ENCODE measurements at places on chromosomes 1 and 21.
A peak's percentile ranks its signal among the peaks of the same experiment; 100 is the strongest.

DNA sequence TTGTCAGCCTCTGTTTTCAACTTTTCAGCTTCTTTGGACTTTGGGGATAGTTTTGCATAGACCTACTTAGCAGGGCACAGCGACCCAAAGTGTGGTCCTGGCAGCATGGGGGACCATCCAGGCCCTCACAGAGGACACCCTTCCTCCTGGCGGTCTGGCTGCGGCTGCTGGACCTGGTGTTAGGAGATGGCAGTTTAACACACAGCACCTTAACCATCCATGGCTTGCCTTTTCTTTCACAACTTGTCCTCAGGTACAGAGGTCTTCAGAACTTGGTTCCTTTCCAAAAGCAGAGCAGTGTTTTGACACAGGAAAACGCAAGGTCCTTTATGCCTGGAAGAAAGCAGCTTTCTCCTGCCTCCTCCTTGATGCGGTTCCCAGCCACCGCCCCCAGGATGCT lies 68.1 kb downstream of the RHOU start:
- no peak for DNase-seq

- DNase-seq, result no peak
Observed at GRCh38 chr1:82486468-82486867, 685.7 kb downstream of the ADGRL2 start.

GRCh38 chr1:201982082-201982622 lies 296 bp upstream of the RNPEP start:
- peak; percentile 92 for DNase-seq

GRCh38 chr1:157193702-157194391 lies 55.7 kb upstream of the ETV3 start:
- DNase-seq, result peak; percentile 72

GRCh38 chr21:25240974-25241373 lies 366.3 kb downstream of the MRPL39 start:
- DNase-seq, result no peak

- DNase-seq, result no peak
Observed at GRCh38 chr1:151613282-151613780, 1.5 kb downstream of the SNX27 start.

GRCh38 chr1:11229203-11229602 lies 33.1 kb downstream of the MTOR start:
- DNase-seq, result no peak

DNA sequence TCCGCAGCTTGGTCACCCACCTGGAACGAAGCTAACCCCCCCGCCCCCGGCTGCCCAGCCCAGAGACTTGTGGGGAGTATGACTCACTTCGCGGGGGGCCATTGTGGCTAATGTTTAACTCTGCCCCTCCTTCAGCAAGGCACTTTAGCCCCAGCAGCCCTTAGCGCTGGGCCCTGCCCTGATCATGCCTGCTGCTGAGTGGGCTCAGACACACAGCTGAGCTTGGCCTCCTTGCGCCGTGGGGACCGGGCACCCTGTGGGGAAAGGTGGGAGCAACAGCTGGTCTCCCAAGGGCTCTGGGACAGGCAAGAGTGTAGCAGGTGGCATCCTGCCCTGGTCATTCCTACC lies 6.3 kb upstream of the LAD1 start:
- peak; percentile 57 for DNase-seq

DNA sequence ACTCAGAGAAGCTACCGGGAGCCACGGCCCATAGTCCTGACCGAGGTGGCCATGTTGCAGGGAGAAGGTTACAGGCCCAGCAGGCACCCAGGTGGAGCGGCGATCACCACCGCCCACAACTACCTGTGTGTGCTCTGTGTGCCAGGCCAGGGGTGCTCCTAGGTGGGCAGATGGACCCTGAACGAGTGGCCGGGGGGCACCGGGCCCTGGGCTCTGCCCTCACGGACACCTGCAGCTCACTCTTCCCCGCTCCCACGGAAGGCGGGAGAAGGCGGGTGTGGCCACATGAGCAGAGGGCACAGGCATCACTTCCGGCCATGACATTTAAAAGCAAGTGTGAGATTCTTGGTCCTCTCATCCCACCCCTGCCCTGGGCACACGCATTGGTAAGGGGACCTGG lies 73.9 kb downstream of the MEGF6 start:
- no peak for DNase-seq

- no peak for DNase-seq
Observed at GRCh38 chr1:236659792-236660587, 26.3 kb upstream of the ACTN2 start.

- no peak for DNase-seq
Observed at GRCh38 chr1:224375059-224375458, 18.4 kb downstream of the CNIH4 start.

DNA sequence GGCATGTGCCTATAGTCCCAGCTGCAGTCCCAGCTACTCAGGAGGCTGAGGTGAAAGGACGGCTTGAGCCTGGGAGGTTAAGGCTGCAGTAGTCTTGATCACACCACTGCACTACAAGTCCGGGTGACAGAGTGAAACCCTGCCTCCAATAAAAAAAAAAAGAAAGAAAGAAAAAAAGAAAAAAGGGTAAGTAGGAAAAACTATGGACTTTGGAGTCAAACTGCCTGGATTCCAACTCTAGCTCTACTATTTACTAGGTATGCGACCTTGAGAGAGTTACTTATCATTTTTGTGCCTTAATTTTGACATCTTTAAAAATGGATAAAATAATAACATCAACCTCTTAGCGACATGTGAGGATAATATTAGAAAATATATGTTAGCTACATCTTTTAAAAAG lies 150.8 kb downstream of the SLC45A1 start:
- no peak for DNase-seq

GRCh38 chr1:240712014-240712731 lies 100.2 kb upstream of the GREM2 start:
- no peak for DNase-seq

DNA sequence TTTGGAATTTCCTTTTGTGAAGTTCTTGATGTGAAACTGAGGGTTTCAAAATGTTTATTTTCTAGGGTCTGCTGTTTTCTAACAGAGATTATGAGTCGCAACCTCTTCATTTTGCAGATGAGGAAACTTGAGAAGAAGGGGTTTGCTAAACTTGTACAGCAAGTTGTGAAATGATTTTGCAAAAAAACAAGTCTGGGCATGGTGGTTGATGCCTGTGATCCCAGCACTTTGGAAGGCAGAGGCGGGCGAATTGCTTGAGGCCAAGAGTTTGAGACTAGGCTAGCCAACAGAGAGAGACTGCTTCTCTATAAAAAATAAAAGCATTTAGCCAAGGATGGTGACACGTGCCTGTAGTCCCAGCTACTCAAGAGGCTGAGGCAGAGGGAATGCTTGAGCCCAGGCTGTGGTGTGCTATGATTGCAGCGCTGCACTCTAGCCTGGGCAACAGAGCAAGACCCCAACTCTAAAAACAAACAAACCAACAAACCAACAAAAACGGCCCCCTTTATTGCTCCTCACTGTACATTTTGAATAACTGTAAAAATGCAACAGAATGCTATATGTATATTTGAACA lies 9.9 kb downstream of the TRIM67 start:
- DNase-seq, result no peak

DNA sequence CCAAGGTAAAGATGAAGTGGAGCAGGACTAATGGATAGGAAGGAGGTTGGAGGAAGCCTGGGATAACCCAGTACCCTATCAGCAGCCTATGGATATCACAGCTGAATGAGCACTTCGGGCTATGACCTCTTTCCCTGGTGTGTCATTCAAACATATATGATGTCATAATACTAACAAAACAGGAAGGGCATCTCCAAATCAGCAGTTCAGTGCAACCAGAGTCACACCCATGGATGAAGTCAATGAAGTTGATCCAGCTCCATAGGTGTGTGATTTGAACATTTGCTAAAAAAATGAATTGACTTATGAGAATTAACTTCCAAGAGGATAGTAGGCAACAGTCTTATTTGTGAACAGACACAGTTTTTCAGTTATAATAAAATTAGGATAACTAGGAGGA lies 1.7 kb upstream of the C1orf116 start:
- no peak for DNase-seq

- DNase-seq, result peak; percentile 51
Observed at GRCh38 chr1:183180634-183181056, 5.4 kb upstream of the LAMC2 start.

- peak; percentile 80 for DNase-seq
Observed at GRCh38 chr1:3717715-3718601, 34.3 kb upstream of the CCDC27 start.

- no peak for DNase-seq
Observed at GRCh38 chr1:46525253-46525983, 26.0 kb downstream of the KNCN start.

DNA sequence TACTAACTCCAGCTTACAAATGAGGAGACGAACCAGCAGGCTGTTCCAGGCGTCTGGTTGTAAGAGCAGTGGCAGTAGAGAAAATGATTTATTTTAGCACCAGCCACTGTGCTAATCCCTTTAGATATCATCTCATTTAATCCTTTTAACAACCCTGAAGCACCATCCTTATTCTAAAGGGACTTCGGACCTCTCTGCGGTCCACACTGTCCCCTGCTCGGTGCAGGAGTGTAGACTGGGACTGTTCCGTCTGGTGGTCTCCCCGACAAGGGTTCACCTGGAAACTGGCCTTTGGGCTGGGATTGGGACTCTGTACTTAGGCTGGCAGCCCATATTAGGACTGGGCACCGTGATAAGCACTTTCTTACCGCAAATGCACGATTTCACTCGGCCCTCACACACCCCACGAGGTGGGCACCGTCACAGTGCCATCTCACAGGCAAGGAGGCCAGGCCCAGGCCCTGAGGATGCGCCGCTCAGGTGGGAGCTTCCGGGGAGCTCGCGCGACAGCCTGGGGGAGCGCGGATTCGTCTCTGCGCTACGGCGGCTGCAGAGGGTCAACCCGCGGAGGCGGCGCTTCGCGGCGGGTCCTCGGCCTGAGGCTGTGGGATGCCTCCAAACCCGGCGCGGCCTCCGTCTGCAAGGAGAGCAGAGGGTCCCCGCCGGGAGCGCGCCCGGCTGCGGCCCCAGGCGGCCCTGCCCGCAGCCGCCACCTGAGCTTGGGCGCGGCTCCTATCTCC lies 45.2 kb downstream of the ATP1A1 start:
- peak; percentile 88 for DNase-seq

- DNase-seq, result peak; percentile 78
Observed at GRCh38 chr1:11320153-11320936, 47.3 kb downstream of the UBIAD1 start.

DNA sequence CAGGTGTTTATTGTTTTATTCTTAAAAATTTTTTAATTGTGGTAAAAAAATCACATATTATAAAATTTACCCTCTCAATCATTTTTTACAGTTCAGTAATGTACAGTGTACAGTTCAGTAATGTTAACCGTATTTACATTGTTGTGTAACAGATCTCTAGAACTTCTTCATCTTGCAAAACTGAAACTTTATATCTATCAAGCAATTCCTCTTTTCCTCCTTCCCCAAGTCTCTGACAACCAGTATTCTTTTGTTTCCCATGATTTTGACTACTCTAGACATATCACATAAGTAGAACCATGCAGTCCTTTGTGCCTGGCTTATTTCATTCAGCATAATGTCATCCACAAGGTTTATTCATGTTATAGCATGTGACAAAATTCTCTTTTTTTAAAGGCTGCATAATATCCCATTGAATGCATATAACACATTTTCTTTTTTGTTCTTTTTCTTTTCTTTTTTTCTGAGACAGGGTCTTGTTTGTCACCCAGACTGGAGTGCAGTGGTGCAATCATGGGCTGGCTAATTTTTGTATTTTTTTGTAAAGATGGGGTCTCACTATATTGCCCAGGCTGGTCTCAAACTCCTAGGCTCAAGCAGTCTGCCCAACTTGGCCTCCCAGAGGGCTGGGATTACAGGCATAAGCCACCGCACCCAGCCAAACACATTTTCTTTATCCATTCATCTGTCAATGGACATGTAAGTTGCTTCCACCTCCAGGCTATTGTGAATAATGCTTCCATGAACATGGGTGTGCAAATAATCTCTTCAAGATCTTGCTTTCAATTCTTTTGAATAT lies 17.2 kb upstream of the RCSD1 start:
- DNase-seq, result no peak

GRCh38 chr1:232984577-232985425 lies 34.4 kb downstream of the NTPCR start:
- no peak for DNase-seq

- no peak for DNase-seq
Observed at GRCh38 chr1:38418195-38419030, 371.8 kb upstream of the POU3F1 start.

DNA sequence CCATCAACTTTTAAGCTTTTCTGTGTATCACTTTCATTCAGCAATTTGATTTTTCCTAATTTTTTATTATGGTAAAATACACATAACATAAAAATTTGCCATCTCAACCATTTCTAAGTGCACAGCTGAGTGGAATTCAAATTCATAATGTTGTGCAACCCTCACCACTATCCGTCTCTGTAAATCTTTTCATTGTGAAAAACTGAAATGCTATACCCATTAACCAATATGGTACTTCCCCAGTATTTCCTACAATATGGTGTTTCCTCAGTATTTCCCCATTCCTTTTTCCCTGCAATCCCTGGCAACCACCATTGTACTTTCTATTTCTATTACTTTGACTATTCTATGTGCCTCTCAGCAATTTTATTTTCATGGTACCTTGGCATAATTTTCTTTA lies 6.8 kb downstream of the STPG1 start:
- no peak for DNase-seq

DNA sequence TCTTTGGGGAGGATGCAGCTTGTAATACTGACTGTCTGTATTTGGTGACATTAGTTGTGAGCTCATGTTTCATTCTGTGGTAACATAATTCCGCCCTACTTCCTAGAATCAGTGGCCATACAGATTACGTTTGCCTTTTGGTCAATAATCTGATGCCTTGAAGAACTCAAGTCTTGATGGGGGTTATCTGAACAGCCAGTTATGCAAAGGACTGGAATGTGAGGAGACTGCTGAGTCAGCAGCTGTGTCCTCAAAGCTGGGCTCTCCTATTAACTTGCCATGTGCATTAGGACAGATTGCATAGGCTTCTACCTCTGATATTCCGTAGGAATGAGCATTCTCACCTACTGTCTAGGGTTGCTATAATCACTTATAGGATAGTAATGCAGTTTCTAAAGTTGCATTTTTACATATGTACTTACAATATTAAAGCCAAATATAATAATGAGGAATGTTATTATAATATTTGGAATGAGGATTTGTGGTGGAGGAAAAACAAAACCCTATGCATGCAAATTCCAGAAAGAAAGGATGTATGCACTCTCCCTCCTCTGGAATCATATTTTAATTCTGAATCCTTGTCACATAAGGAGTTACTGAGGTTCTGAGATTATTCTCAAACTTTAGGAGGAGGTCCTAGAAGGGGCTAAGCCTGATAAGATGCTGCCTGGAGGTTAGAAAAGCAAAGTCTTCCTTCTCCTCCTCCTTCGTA lies 116.0 kb downstream of the NOS1AP start:
- no peak for DNase-seq

- no peak for DNase-seq
Observed at GRCh38 chr1:219265026-219265515, 91.4 kb downstream of the LYPLAL1 start.

DNA sequence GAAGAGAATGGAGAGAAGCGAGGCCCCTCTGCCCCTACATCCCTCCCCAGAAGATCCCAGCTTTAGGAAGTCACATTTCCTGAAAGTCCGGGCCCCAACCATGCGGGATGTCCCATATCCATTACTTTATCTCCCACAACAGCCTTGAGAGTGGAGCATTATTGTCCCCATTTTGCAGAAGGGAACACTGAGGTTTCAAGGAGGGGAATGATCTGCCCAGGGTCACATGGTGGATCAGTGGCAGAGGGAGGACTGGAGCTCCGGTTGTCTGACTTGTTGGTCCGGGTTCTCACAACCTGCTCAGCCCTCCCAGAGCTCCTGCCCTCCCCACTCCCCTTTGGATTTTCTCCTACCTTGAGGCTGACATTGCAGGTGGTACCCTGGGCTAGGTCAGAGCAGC lies 2.2 kb upstream of the CRYBG2 start:
- no peak for DNase-seq
